ENCODE measurements at places on chromosomes 4 and X. TPM values are rescaled to one million over a fixed set of nuclear protein-coding genes. Genes with fewer than 3 reads are reported as not detected.

The ZNF630 gene
- total RNA-seq: 8.6 TPM

The PDCL2 gene
- total RNA-seq: not detected

The MAGEC1 gene
- total RNA-seq: not detected

The GC gene
- not detected for total RNA-seq

The ERCC6L gene
- total RNA-seq: 0.41 TPM

The CXCL8 gene
- 0.41 TPM for total RNA-seq

The SYP gene
- total RNA-seq: 151 TPM

The GDPD2 gene
- 2.9 TPM for total RNA-seq

The RAB40AL gene
- 0.82 TPM for total RNA-seq

The TBC1D8B gene
- total RNA-seq: 0.41 TPM

The RAP2C gene
- total RNA-seq: 13.9 TPM

The SAGE1 gene
- total RNA-seq: not detected

The C4orf50 gene
- 12.2 TPM for total RNA-seq

The SMARCA1 gene
- total RNA-seq: 75.0 TPM

The CSAG2 gene
- total RNA-seq: not detected

The CT45A2 gene
- total RNA-seq: not detected

The MAGEA2 gene
- not detected for total RNA-seq
